Liver (tissue), 10 donors: ENCODE measurements at places on chromosomes 2 and 18. TPM values are rescaled to one million over a fixed set of nuclear protein-coding genes. Genes with fewer than 3 reads are reported as not detected.

DNA sequence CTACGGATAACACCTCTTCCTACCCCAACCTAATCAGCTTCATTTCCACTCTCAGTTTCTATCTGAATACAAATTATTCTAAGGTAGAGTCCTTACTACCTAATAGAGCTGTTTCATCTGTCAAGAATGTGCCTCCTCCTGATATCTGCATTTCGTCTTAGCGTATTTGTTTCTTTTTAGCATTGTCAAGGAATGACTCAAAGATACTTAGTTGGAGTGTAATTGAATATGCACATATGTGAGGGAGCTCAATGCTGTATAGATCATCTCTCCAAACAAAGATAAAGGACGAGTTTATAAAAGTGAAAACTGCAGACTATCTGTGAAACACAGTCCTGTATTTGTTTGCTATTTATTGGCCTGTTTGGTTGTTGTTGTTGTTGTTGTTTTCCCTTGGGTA, 2059.4 kb upstream of the CELF4 start:
- DNase-seq = no peak

DNA sequence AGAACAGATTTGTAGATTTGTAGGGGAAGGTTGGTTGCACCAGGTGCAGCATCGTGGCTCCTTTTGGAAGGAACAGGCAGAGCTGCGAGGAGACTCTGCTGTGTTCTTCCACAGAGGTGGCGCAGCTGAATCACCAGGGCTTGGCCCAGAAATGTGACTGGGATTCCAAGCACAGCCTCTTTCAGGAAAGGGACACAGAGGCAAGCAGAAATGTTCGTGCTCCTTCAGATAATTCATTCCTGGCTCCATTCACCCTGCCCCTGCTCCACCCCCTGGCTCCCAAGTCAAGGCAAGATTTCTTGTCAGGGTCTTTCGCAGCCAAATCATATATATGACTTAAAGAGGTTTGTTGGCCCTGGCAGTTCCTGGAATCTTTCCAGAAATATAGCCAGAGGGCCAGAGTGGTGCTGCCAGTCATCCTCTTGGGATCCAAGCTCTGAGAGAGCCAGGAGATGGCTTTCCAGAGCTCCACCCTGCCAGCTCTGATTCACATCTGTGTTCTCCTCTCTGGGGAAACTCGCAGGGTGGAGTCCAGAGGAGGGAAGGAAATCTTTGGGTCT, 203.9 kb upstream of the TANK start:
- no peak for DNase-seq

DNA sequence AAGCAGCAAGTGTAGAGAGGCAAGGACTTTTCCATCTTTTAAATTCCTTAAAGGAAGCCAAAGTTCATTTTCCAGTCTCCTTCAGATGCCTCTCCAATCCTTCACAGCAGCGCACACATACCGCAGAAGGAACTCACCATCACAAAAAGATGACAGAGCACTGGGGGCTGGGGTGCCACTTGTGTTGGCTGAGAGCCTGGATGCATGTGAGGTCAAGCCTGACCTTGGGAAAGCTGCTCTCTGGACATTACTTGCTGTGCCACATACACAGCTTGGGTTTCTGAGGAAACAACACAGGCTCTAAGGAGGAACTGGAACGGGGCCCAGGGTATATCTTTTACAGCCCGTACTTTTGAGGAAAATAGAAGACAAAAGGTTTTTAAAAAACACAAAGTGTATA, 364.3 kb upstream of the MEX3C start:
- no peak for DNase-seq

The L3MBTL4 gene
- total RNA-seq = 15.0 TPM

GRCh38 chr2:169510496-169510895, 994 bp downstream of the KLHL41 start:
- no peak for DNase-seq

The FBXO48 gene
- total RNA-seq = 0.75 TPM

The PAX8 gene
- total RNA-seq = 0.17 TPM

GRCh38 chr2:241894681-241895426, 25.3 kb downstream of the RTP5 start:
- DNase-seq = no peak

The USP37 gene
- 7.7 TPM for total RNA-seq

- DNase-seq = no peak
These were observed 2.7 kb upstream of the LCT start for GRCh38 chr2:135839713-135840112.

- DNase-seq = no peak
These were observed 21.2 kb upstream of the NAB1 start for GRCh38 chr2:190627448-190628412.

DNA sequence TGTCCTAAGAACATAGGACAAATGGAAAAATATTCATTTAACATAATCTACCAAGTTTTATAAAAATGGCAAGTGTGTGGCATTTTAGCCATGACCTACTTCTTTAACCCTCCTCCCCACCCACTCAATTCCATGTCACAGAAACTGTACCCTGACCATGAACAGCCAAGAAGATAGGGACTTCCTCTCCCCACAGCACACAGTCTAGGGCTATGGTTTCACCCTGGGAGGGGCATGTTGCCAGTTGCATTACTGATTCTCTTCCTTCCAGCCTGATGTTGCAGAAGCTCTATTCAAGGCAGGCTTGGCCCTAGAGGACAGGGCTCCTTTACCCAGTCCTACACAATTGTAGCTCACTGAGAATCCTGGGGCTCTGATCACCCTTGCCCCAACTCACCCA, 153.6 kb upstream of the KLF7 start:
- DNase-seq = no peak

DNA sequence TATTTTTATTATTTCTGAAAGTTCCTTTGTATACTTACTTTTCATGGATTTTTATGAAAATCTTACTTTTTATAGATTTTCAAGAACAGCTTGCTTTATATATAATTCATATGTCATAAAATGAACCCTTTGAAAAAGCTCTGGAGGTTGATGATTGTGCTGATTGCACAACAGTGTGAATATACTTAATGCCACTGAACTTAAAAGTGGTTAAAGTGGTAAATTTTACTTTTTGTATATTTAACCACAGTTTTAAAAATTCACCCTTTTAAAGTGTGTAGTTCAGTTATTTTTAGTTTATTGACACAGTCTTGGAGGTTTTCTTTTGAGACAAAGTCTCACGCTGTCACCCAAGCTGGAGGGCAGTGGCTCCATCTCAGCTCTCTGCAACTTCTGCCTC, 8.4 kb downstream of the SANBR start:
- DNase-seq = no peak

GRCh38 chr2:20356042-20356441, 5.4 kb upstream of the PUM2 start:
- DNase-seq = no peak

DNA sequence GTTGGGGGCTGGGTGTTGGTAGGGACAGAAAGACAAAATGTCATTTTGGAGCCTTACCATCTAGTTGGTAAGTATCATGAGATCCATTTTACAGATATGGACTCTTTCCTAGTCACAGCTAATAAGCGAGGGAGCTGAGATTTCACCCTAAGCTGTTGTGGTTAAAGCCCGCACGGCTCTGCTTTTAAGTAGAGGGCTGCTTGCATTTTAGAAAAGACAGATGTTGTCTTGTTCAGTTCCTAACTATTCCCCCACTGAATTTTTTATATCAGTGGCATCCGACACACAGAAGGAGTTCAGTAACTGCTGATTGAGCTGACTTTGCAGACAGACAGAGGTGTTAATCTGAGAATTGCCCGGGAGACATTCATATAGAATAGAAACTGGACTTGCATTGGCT, 3.7 kb downstream of the QPCT start:
- DNase-seq = no peak

- no peak for DNase-seq
These were observed 705.1 kb upstream of the GCFC2 start for GRCh38 chr2:76415821-76416220.

DNA sequence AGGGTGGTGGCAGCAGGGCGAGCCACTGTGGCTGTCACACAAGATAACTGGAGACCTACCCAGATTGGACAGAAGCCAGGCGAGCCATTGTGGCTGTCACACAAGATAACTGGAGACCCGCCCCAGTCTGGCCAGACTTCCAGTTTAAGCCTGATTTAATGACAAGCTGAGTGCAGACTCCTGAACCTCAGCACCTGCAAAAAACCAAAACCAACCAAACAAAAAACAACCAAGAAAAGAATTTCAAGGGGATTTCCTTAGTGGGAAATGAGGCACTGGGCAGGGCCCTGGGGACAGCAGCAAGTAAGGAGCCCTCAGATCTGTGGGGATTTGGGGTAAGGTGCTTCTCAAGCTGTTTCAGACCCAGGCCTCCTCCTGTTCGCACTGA, 95.2 kb upstream of the BOD1L2 start:
- DNase-seq = peak; percentile 84

The CCNT2 gene
- 20.6 TPM for total RNA-seq
